ENCODE measurements at places on chromosomes 2 and 18. TPM values are rescaled to one million over a fixed set of nuclear protein-coding genes. Genes with fewer than 3 reads are reported as not detected.

The ANO7 gene
- total RNA-seq = 0.36 TPM

The LRP2 gene
- not detected for total RNA-seq

The PLEKHM3 gene
- 8.6 TPM for total RNA-seq

The HNRNPA3 gene
- 35.6 TPM for total RNA-seq

The SP9 gene
- not detected for total RNA-seq

The RGPD4 gene
- not detected for total RNA-seq

The HOXD13 gene
- not detected for total RNA-seq

The LYG2 gene
- not detected for total RNA-seq

The ARMC9 gene
- 46.6 TPM for total RNA-seq

The ROCK1 gene
- 17.0 TPM for total RNA-seq

All from IMR-90 (cell line).